CD4-positive, alpha-beta T cell (primary cell): ENCODE measurements at places on chromosomes 1 and 21. TPM values are rescaled to one million over a fixed set of nuclear protein-coding genes. Genes with fewer than 3 reads are reported as not detected.

GRCh38 chr1:54255026-54255702 lies 55.2 kb downstream of the MRPL37 start:
- no peak overlapping the region for H3K4me3 ChIP-seq
- no peaks in the 10 kb centered on the region for H3K27me3 ChIP-seq
- no peak for DNase-seq

- no peaks in the 10 kb centered on the region for H3K4me1 ChIP-seq
- DNase-seq, result no peak
- no peaks in the 10 kb centered on the region for H3K27me3 ChIP-seq
- H3K27ac ChIP-seq, result no peak overlapping the region
Observed at GRCh38 chr1:101914473-101915242, 82.1 kb downstream of the OLFM3 start.

GRCh38 chr1:1361233-1361981 lies 3.1 kb upstream of the MXRA8 start:
- no peaks in the 10 kb centered on the region for H3K36me3 ChIP-seq
- no peak overlapping the region for H3K4me3 ChIP-seq
- peaks cover 25% of the 10 kb centered on the region for H3K4me1 ChIP-seq
- peaks cover 22% of the 10 kb centered on the region for H3K27me3 ChIP-seq

DNA sequence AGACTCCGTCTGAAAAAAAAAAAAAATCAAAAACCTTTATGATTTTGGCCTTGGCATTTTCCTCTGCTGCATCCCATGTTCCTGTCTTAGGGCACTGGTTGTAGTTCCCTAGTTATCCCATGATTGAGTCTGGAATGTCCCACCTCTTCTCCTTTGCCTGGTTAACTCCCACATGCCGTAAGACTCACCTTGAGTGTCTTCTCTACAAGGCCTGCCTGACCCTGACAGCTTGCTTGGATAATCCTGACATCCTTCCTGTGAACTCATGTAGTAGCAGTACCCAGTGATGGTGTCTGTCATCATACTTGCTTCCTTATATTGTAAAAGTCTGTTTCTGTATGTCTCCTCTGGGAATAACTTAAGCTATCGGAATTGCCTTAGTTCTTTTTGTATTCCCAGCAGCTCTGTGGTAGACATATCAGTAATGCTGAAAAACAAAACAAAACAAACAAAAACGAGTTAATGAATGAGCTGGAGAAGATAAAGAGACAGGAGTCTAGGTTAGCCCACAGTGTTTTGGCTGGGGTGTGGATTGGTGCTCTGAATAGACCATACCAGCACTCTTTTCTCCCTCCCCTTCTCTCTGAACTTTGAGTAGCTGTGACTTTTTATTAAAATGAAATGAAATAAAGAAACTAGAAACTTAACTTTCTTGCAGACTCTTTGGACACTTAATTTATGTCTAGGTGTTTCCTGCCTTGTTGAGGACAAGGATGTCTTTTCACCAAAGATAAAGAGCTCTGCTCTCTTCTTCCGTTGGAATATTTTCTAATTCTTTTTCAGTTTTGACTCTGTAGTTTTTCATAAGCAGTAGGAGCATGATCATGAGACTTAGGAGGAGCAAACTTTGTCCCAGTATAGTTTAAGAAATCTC lies 15.1 kb downstream of the NEK7 start:
- no peaks in the 10 kb centered on the region for H3K27me3 ChIP-seq
- no peak overlapping the region for H3K4me3 ChIP-seq
- no peak for DNase-seq
- peaks cover 50% of the 10 kb centered on the region for H3K4me1 ChIP-seq
- no peaks in the 10 kb centered on the region for H3K36me3 ChIP-seq

Gene DCST1
- 0.39 TPM for total RNA-seq

GRCh38 chr21:46483300-46484295 lies 24.9 kb downstream of the DIP2A start:
- H3K27ac ChIP-seq, result no peak overlapping the region
- peaks cover 41% of the 10 kb centered on the region for H3K36me3 ChIP-seq
- DNase-seq, result no peak
- H3K4me1 ChIP-seq, result peaks cover 8% of the 10 kb centered on the region

GRCh38 chr1:88237058-88237457 lies 447.0 kb upstream of the PKN2 start:
- no peak overlapping the region for H3K27ac ChIP-seq
- no peak for DNase-seq
- H3K27me3 ChIP-seq, result no peaks in the 10 kb centered on the region
- H3K4me1 ChIP-seq, result no peaks in the 10 kb centered on the region
- H3K4me3 ChIP-seq, result no peak overlapping the region
- no peaks in the 10 kb centered on the region for H3K36me3 ChIP-seq

Gene LAD1
- total RNA-seq, result not detected

DNA sequence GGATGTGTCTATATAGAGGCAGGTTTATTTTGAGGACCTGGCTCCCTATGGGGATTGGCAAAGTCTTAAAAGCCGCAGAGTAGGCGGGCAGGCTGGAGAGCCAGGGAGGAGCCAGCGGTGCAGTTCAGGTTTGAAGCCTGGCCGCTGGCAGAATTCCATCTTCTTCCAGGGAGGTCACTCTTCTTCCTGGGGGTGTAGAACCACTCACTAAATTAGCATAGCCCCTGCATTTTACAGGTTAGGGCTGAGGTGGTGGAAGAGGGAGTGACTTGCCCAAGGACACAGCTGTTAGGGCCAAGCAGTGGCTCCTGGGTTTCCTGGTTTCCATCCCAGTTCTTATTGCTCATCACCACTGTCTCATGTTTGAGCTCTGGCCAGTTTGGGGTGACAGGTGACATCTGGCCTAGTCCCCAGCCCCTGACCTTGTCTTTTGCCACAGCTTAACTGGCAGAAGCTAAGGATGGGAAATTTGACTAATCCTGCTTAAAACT lies 1.4 kb downstream of the PINK1 start:
- H3K27me3 ChIP-seq, result no peaks in the 10 kb centered on the region
- peak overlapping the region; percentile 69 for H3K4me3 ChIP-seq
- peaks cover 20% of the 10 kb centered on the region for H3K36me3 ChIP-seq
- DNase-seq, result no peak
- H3K4me1 ChIP-seq, result peaks cover 18% of the 10 kb centered on the region

DNA sequence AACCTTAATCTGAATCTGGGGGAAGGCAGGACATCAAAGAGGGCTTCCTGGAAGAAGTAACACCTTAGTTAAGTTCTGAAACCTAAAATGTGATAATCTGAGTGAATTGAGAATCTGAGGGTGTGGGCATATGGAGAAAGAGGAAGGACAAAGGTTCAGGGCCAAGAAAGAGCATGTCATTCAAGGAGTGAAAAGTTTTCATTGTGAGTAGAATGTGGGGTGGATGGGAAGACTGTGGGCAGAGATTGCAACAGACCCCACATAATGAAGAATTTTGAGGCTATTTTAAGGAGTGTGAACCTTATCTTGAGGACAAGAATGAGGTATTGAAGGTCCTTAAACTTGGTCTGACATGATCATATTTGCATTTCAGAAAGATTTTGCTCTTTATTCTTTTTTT lies 227.2 kb downstream of the PTGER3 start:
- H3K4me3 ChIP-seq, result no peak overlapping the region
- no peaks in the 10 kb centered on the region for H3K36me3 ChIP-seq
- H3K27ac ChIP-seq, result no peak overlapping the region
- DNase-seq, result no peak
- no peaks in the 10 kb centered on the region for H3K27me3 ChIP-seq

Gene SH3D21
- 2.6 TPM for total RNA-seq

Gene GPR61
- 0.85 TPM for total RNA-seq

GRCh38 chr1:81550753-81551152 lies 250.0 kb upstream of the ADGRL2 start:
- no peaks in the 10 kb centered on the region for H3K36me3 ChIP-seq
- H3K4me3 ChIP-seq, result no peak overlapping the region
- no peaks in the 10 kb centered on the region for H3K27me3 ChIP-seq
- no peaks in the 10 kb centered on the region for H3K4me1 ChIP-seq
- no peak overlapping the region for H3K27ac ChIP-seq
- DNase-seq, result no peak

Gene GSTM5
- total RNA-seq, result 0.36 TPM

- H3K36me3 ChIP-seq, result no peaks in the 10 kb centered on the region
- no peak overlapping the region for H3K4me3 ChIP-seq
- H3K4me1 ChIP-seq, result no peaks in the 10 kb centered on the region
- no peak for DNase-seq
- no peaks in the 10 kb centered on the region for H3K27me3 ChIP-seq
- H3K27ac ChIP-seq, result no peak overlapping the region
Observed at GRCh38 chr1:166673722-166674121, 165.6 kb upstream of the POGK start.

- H3K4me3 ChIP-seq, result no peak overlapping the region
- no peak overlapping the region for H3K27ac ChIP-seq
- H3K4me1 ChIP-seq, result no peaks in the 10 kb centered on the region
- DNase-seq, result no peak
- no peaks in the 10 kb centered on the region for H3K27me3 ChIP-seq
- H3K36me3 ChIP-seq, result peaks cover 81% of the 10 kb centered on the region
Observed at GRCh38 chr1:224304767-224305166, 25.2 kb downstream of the NVL start.

Gene LYPD8
- not detected for total RNA-seq

GRCh38 chr1:4322881-4323280 lies 331.5 kb upstream of the AJAP1 start:
- no peaks in the 10 kb centered on the region for H3K36me3 ChIP-seq
- no peak for DNase-seq
- H3K27ac ChIP-seq, result no peak overlapping the region
- no peaks in the 10 kb centered on the region for H3K27me3 ChIP-seq
- no peak overlapping the region for H3K4me3 ChIP-seq

Gene RNPC3
- total RNA-seq, result 48.6 TPM

DNA sequence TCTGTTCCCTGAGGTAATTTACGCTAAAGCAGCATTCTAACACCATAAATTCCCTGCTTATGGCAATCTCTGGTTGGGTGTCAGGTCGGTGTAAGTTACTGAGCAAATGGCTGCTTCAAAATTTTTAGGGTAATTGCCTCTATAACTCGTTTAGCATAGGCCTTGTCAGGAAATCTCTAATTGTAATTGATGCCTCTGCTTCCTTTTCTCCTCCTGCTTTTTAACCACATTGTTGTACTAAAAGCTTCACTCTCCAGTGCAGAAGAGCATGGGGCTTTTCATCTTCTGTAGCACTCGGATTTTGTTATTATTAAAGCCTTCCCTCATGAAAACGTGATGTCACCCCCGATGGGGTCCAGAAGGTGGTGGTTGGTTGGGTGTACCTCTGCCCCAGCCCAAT lies 141.6 kb upstream of the NBPF11 start:
- H3K27me3 ChIP-seq, result no peaks in the 10 kb centered on the region
- DNase-seq, result no peak
- H3K36me3 ChIP-seq, result no peaks in the 10 kb centered on the region
- no peaks in the 10 kb centered on the region for H3K4me1 ChIP-seq

Gene PLPPR4
- total RNA-seq, result not detected

- DNase-seq, result no peak
- no peak overlapping the region for H3K27ac ChIP-seq
- no peaks in the 10 kb centered on the region for H3K27me3 ChIP-seq
Observed at GRCh38 chr1:97905141-97905940, 15.5 kb downstream of the DPYD start.

Gene FAM110D
- not detected for total RNA-seq

DNA sequence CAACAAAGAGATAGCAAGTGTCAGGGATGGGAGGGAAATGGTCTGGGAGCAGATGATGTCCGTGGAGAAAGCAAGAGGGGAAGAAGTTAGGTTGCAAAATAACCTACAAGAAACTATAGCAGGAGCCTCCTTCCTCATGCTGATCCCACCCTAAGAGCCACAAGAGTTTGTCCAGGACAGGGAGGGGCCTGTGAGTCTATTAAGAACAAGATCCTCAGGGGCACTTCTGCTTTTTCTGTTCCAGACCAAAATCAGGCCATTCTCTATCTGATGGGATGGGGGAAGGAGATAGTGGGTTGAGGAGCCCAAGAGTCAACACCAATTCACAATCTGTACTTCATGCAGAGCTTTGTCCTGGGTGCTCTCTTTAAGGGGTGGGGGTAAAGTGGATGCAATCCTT lies 7.7 kb upstream of the ATP1A4 start:
- no peaks in the 10 kb centered on the region for H3K36me3 ChIP-seq
- peaks cover 10% of the 10 kb centered on the region for H3K27me3 ChIP-seq
- H3K4me1 ChIP-seq, result no peaks in the 10 kb centered on the region

- no peak overlapping the region for H3K4me3 ChIP-seq
- DNase-seq, result no peak
- H3K27ac ChIP-seq, result no peak overlapping the region
Observed at GRCh38 chr1:71559880-71560279, 479.0 kb upstream of the ZRANB2 start.

- no peak for DNase-seq
- no peak overlapping the region for H3K4me3 ChIP-seq
- no peak overlapping the region for H3K27ac ChIP-seq
- H3K27me3 ChIP-seq, result no peaks in the 10 kb centered on the region
- H3K36me3 ChIP-seq, result no peaks in the 10 kb centered on the region
Observed at GRCh38 chr1:105730701-105731100, 1325.8 kb upstream of the PRMT6 start.

DNA sequence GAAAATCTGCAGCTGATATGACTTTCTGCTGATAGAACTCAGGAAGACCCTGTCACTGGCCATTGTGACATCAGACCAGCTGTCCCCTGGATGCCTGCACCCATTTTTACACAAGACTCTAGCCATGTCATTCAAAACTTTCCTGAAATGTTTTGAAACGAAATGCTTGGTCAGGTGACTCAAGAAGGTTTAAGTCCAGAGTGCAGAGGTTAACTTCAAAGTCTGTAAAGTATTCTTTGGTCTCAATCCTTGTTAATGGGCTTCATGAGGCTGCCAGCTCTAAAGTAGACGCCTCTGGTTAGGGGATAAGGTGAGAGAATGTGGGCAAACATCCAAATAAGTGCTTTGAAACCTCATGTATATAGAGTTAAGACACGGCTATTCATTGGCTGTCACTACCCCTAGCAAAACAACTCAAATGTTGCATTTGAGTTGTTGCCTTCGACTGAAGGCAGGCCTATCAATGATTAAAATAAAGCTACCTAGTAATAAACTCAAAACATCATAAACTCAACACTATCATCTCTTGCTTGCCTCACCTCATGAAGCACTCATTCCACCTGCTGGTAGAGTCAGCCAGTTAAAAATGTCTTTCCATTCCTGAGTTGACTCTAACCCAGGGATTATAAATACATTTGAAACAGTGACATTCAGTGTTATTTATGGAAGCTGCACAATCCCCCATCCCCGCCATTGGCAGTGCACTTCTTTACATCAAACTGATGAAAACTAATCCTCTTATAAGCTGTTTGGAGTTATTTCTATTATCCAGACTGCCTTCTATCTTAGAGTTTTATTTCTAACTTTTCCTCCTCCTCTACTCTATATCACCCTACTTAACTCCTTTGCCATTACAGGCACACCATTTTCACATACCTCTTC lies 26.0 kb downstream of the RABIF start:
- H3K36me3 ChIP-seq, result no peaks in the 10 kb centered on the region
- no peak for DNase-seq
- peaks cover 37% of the 10 kb centered on the region for H3K27me3 ChIP-seq
- H3K4me1 ChIP-seq, result peaks cover 16% of the 10 kb centered on the region
- no peak overlapping the region for H3K27ac ChIP-seq
- no peak overlapping the region for H3K4me3 ChIP-seq

Gene TRAF3IP3
- 290 TPM for total RNA-seq

DNA sequence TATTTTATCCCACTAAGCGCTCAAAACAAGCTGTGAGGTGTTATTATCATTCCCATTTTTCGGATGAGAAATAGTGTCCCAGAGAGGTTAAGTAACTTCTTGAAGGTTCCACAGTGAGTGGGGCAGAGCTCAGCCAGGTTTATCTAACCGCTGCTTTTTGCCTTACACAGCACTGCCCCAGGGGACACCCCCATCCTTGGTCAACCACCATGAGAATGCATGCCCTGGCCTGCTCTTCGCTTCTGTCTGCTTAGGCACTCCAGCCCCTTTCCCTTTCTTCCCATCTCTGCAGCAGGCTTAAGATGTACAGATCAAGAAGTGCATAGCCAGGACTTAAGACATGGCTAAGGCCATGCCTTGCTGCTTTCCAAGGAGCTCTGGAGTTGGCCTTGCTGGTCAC lies 159.0 kb upstream of the CD34 start:
- no peaks in the 10 kb centered on the region for H3K36me3 ChIP-seq
- no peak overlapping the region for H3K27ac ChIP-seq
- no peaks in the 10 kb centered on the region for H3K4me1 ChIP-seq
- no peak for DNase-seq

Gene ABCA4
- total RNA-seq, result not detected
